ENCODE measurements at places on chromosomes 12 and 14.

DNA sequence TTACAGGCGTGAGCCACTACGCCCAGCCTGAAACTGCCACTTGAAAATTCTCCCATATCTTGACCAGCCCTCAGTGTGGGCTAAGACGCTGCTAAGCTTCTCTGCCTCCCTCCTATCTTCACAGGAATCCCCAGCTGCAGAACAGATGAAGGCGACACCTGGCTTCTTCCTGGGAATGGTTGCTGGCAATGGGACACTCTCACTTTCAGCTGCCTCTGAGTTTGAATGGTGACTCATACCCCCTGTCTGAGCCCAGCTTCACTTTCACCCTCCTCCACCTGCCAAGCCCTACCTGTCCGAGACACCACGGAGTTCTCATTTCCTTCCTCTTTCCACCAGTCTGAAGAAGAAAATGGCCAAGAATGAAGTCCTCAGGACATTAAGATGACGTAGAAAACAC is 18.3 kb upstream of the VASH1 start:
- no peak for DNase-seq

DNA sequence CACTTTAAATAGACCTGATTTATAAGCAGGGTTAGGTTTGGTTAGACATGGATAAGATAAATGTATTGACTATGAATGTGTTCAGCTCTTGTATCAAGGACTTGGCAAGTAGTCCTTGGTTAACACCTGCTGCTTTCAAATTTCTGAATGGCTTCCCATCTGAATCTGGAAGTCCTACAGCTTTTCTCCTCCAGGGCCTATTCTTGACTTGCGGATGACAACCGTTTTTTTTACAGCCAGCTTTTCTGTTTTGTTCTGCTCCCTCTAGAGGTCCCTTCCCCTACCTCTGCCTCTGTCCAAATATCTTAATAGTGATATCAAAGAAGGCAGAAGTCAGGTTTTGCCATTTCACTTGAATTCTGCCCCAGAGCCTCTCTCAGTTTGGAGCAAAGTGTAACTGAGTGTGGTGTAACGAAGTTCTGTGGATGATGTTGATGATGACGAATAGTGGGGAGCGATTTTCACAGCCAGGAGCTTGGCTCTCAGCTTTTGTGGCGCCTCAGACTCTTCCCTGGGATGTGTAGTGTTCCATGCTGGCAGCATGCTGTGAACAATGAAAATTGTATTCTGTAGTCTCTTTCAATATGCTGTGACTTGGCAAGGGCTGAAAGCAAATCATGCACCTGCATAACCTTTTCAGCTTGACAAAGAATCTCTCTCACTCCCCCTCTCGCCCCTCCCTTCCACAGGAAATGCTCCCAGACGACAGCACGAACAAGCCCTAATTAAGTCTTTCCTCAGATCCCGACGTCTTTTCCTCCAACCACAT is 5.0 kb upstream of the SLC4A8 start:
- no peak for DNase-seq

GRCh38 chr12:81573228-81573627 is 185.9 kb downstream of the PPFIA2 start:
- DNase-seq, result no peak

DNA sequence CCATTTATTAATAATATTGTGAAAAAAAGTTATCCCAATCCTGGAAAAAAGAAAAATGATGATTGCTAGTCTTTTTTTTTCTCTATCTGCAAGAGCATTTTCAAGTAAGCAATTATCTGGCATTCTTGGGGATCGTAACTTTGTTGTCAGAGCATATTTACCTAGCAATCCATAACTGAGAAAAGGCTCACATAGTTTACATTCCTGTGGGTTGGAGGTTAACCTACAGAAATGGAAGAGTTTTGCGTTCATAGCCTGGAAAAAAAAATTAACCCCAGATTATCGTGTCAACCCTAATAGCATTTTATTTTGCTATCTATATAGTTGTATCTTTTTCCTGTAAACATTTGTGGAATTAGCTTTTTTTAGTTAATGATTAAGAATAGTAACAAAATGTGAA is 292.3 kb downstream of the DAD1 start:
- no peak for DNase-seq

- DNase-seq, result no peak
Measured at GRCh38 chr14:38135106-38135867, 72.4 kb upstream of the SSTR1 start.

DNA sequence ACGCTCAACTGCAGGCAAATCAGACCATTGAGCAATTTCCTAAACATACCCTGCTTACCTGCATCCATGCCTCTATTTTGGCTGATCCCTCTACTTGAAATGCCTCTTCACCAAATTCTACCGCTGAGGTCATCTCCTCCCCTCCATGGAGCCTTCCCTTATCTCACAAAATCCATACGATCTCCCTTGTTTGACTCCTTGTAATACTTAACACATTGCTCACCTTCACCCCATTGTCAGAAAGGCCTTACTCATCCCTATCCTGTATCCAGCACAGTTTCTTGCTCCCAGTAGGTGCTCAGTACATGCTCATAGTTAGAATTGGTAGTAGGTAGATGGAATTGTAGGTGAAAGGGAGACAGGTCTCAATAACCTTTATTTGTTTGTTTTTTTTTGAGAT is 5.4 kb downstream of the DDN start:
- DNase-seq, result no peak

Measured in skin of body (tissue), 3 donors.